Activated CD8-positive, alpha-beta memory T cell treated with anti-CD3 and anti-CD28 coated beads for 48 hours (primary cell): ENCODE measurements at places on chromosomes 1 and 21.

GRCh38 chr1:176897350-176898236, 266.9 kb downstream of the ASTN1 start:
- DNase-seq, result peak; percentile 19

- DNase-seq, result no peak
Measured at GRCh38 chr1:102776071-102776470, 332.3 kb downstream of the COL11A1 start.

GRCh38 chr1:186218654-186219352, 156.2 kb downstream of the TPR start:
- DNase-seq, result no peak

GRCh38 chr1:116904791-116905320, 4.9 kb upstream of the PTGFRN start:
- DNase-seq, result no peak

DNA sequence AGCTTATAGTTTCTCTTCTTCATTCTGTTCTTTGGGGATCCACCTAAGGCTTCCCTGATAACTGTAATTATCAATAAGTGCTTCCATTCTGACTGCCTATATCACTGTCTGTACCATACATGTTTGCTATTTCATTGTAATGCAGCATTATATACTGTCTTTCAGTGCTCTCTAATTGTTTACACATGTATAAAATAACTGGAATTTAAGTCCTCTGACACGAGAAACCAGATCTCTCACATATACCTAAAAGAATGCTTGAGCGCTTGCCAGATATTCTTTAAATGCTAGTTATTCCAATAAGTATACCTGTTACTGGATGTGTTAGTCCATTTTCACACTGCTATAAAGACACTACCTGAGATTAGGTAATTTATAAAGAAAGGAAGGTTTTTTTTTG, 34.7 kb downstream of the CELF3 start:
- DNase-seq, result no peak

DNA sequence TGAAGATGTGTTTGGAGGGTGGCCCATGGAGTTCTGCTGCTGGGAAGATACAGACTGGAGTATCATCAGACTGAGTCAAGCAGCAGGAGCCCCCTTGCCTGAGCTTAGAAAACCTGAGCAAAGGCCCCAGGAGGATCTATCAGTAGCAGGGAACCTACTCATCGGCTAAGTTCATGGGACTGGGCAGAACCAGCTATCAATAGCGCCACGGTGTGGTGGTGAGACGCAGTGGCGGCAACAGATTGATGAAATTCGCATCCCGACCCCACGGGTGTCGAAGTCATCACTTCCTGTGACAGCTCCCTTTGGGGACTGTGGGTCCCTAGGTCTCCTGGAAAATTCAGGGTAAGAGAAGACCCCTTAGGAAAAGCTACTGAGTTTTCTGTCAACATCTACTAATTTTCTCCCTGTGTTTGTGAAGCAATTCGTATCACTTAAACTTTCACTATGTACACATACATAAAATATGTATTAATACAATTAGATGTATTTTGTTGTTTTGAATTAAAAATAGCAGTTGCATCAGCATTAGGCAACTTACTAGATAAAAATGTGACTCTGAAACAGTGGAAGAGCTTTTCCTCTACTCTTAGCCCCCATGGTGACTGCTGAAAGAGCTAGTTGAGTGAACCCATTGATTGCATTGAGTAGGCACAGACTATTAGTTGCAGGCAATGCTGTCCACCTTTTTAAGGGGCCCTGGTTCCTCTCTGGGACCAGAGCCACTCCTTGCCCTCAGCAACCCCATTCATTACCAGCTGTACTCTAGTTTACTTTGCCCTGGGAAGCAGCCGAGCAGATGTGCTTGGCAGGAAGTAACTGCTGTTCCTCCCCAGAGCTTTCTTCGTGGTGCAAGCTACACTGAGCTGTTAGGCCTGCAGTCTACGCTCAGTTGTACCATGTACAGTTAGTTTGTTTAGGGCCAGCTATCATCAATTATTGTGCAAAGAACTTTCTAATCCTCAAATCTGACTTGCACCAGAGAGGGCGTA, 7.3 kb upstream of the CACNA1S start:
- no peak for DNase-seq

DNA sequence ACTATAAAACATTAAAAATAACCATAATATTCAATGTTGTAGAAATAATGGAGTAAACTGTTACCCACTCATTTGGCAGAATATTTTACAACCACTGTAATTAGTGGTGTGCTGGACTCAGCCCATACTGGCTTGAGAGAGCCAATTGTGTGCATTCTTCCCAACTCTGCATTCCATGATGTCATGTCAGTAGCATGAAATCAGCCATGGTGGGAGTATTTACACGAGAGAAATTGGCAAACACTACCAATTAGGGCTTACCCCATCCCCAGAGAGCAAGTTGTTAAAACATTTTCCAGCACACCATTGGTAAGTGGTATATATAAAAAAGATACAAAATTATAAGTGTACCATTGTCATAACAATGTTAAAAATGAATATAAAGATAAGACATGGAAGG, 19.1 kb upstream of the QSOX1 start:
- no peak for DNase-seq

DNA sequence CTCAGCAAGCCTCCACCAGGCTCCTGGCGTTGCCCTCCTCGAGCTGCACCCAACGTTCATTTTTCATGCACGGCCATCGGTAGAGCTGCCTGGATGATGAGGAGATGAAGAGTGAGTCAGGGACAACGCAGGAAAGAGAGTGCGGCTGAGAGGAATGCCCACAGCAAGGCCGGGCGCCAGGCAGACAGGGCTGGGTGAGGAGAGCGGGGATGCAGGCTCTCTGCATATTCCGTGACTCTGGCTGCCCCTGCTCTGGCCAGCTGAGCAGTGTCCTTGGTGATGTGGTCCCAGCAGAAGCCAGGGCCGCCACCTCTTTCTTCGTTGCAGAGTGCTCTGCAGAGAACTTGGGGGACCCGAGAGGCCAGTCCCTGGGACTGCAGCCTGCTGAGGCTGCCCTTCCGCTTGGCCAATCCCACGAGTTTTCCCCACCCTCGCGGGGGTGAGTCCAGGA, 10.8 kb downstream of the UMODL1 start:
- DNase-seq, result no peak

DNA sequence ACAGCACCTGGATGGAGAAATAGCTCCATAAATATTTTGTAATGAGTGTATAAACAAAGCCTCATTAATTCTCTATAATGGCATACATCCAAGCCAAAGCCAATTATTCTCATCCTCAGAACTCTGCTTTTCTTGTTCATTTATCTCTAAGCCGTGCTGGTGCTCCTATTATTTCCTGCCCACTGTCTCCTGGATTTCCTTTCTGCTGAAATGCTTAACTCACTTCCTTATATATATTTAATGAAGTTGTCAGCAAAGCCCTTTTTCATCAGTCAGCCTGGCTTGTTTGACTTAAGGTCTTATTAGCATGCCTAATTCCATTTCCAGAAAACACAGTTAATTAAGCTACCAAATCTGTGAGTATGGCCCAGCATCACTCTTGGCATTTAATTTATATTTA, 93.4 kb downstream of the SLC25A24 start:
- no peak for DNase-seq

- no peak for DNase-seq
Measured at GRCh38 chr1:98940069-98940721, 64.5 kb downstream of the PLPPR5 start.

GRCh38 chr1:6743189-6744101, 41.8 kb upstream of the CAMTA1 start:
- DNase-seq, result no peak

GRCh38 chr1:85371021-85371420, 93.9 kb downstream of the DDAH1 start:
- no peak for DNase-seq
